ENCODE measurements at places on chromosomes 5 and 9.

DNA sequence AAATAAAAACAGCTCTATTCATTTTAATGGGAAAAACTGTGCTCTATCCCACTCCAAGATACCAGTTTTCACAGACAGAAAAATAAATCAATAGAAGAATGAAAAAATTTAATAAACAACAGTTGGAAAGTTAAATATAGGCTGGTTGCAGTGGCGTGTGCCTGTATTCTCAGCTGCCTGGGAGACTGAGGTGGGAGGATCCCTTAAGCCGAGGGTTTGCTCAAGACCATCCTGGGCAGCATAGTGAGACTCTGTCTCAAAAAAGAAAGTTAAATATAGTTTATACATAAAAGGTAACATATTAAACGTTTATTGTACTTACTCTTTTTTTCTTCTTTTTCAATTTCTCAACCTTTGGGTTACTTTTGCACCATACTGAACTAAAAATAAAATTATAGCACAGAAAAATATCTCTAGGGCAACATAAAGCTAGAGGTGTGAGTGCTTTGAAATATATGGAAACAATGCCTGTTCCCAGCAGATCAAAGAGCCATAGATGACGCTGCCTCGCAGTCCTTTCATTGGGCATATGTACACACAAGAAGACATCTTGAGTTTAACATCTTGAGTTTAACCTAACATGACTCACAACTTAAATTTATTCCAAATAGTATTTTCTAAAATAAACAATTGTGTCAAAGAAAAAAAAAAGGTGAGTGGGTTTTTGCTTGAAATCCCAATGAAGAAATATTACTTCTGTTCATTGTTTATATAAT lies 25.7 kb upstream of the KLF9 start:
- DNase-seq, result no peak

DNA sequence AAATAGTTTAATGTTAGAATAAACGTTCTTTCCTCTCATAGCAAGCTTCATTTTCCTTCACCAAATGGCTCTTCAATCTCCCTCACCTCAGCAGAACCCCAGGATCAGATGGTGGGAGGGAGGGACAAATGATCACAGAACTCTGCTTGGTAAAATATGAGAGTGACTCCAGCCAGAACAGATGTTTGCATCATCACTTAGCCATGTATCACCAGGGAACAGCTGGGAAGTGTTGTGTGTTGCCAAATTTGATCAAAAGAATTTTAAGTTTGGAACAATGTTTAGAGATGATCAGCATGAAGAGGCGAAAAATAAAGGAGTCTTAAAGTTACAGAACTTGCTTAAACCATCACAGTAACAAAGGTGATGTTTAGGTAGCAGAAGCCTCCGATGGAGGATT lies 115.7 kb downstream of the FRMD3 start:
- no peak for DNase-seq

DNA sequence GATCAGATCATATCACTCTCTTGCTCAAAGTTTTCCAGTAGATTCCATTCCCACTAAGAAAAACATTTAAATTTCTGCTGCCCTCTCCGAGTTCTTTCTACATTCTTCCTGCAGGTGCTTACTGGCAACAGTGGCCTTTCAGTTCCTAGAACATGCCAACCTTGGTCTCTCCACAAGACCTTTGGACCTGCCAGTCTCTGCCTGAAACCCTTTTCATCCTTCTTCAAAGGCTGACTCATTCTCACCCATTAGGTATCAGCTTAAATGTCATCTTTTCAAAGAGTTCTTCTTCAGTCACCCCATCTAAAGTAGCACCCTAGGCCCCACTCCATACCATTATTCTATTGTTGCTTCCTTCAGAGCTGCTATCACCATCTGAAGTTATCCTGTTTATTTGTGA lies 21.8 kb downstream of the PPIC start:
- DNase-seq, result no peak

DNA sequence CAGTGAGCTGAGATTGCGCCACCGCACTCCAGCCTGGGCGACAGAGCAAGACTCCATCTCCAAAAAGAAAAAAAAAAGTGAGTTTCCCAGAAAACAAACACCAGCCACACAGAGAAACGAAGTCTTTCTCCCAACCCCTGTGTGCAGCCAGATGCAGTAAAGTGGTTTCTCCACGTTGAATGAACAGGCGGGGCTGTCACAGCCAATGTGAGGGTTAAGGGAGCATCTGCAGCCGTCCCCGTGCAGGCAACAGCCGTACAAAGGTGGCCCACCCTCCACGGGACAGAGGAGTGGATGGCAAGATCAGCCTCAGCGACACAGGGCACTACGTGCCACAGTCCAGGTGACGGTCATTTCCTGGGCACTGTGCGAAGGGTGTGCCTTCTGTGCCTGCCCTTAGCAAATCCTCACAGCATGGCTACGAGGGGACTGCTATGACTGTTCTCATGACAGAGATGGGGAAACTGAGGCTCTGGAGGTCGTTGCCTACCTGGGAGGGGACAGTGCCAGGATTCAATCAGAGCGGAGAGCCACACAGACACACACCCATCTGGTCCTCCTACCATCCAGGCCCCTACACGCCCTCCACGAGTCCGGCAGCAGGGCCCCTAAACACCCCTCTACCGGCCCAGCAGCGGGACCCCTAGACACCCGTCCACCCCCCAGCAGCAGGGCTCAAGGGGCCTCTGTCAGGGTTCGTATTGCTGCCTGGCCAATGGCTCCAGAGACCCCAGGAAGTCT lies 2.3 kb downstream of the VAV2 start:
- DNase-seq, result no peak

GRCh38 chr5:136308212-136308795 lies 57.0 kb downstream of the TRPC7 start:
- DNase-seq, result peak; percentile 62

DNA sequence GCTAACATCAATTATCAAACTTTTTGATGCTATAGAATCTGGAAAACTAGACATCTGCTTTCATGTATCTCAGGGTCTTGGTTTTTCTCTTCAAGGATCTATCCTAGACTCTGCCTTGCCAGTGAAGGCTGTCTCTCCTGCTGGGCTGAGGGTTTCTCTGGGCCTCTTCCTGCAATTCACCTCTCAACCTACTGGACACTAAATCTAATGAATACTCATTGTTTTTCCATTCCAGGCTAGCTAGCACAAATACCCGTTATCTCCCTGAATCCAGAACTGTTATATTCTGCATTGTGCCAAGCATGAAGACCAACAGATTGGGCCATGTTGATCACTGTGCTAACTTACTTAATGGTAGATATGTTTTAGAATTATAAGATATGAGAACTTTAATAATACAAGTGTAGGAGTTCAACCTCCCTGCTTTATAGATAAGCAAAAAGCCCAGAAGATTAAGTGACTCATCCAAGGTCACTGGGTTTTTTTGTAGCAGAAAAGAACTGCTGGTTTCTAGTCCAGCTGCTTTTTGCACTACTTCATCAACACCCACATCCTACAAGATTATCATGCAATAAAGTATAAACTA lies 56.5 kb upstream of the RNF38 start:
- no peak for DNase-seq

GRCh38 chr9:111599092-111599954 lies at the start of gene PTGR1:
PTGR1 (minus strand) TSS chr9:111599647; CDS start chr9:111597422, 2,225 bp downstream.
- DNase-seq, result peak; percentile 96

DNA sequence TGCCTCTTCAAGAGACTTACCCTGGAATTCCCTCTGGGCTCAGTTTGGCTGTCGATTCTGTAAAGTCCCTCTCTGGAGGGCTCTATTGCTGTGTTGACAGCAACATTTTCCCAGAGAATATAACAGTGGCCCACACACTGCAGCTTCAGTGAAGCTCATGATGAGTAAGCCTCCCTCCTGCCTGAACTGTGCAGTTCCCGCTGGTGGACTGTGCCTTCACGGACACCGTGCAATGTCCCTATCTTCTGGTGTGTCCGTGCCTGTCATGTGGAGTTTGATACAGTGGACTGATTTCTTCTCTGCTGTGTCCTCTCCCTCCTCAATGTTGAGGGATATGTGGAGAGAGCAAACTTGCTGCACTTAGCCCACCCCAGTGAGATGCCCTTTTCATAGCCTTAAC lies 109.0 kb downstream of the NTRK2 start:
- DNase-seq, result no peak

- peak; percentile 64 for DNase-seq
Observed at GRCh38 chr5:137282216-137282615, 216.9 kb downstream of the SPOCK1 start.

- DNase-seq, result no peak
Observed at GRCh38 chr5:149257889-149258705, 13.6 kb upstream of the AFAP1L1 start.

Data from esophagus muscularis mucosa (tissue), 4 donors.